SHP77 treated with DMSO at 0.1 percent for 48 hours (cell line): ENCODE measurements at places on chromosomes 7 and 10.

- no peak for DNase-seq
Measured at GRCh38 chr10:110016039-110016438, 8.3 kb downstream of the ADD3 start.

DNA sequence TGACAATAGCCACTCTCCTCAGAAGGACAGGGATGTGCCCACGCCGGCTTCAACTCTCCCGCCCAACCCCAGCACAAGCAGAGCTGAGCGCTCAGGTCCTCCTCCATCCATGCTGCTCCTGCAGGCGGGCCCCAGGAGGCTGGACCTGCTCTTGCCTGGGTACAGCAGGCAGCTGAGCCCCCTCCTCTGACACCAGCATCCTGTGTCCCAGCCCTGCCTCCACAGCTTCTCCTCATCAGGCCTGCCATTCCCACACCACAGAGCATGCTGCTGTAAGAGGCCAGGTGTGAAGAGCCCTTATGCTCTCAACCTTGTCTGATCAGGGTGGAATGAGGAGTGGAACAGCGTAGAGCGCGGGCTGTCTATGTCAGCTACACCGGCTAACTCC lies 302.2 kb downstream of the PTPRN2 start:
- no peak for DNase-seq

DNA sequence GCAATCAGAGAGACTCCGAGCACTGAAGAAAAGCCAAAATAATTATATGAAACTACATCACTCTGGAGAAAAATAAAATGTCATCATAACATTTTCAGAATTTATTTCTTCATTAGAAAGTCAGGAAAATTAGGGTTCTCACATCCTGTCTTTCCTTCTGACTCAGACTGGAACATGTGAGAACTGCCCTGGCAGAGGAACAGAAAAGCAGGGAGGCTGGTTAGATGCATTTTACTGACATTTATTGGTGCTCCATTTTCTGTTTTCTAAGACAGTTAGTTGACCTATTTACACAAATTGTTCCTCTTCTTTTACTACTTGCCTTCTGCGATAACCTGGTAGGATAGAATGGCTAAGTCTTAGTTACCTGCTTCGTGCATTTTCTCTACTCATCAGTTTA lies 58.6 kb upstream of the ANK3 start:
- no peak for DNase-seq

- no peak for DNase-seq
Measured at GRCh38 chr10:76136961-76137360, 705.5 kb downstream of the LRMDA start.

DNA sequence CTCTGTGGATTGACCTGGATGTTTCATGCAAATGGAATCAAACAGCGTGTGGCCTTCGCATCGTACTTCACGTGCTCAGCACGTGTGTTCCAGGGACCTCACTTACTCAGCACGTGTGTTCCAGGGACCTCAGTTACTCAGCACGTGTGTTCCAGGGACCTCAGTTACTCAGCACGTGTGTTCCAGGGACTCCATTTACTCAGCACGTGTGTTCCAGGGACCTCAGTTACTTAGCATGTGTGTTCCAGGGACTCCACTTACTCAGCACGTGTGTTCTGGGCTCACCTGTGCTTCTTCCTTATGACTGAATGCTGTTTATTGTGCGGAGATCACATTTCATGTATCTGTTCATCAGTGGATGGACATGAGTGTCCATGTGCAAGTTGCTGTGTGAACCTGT lies 22.0 kb downstream of the INPP5A start:
- no peak for DNase-seq
